CD4-positive, alpha-beta T cell (primary cell): ENCODE measurements at places on chromosomes 5 and 9.

DNA sequence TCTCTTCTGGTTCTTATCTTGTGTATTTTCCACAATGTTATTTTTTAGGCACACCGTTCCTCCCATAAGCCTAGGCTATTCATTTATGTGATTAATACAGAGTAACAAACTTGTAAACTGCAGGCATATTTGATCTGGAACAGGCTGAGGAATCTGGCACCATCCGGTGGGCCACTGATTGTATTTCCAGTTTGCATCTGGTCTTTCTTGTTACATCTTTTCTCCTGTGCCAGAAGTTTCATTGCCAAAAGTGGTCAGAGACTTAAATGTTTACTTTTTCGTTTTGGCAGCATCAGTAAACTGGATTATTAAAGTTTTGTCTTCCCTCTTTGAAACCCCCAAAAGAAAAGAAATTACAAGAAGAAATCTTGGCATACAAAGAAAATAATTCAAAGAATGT, 17.9 kb upstream of the ZCCHC7 start:
- no peak for DNase-seq
- H3K4me1 ChIP-seq, result peaks cover 12% of the 10 kb centered on the region
- no peak overlapping the region for H3K4me3 ChIP-seq

DNA sequence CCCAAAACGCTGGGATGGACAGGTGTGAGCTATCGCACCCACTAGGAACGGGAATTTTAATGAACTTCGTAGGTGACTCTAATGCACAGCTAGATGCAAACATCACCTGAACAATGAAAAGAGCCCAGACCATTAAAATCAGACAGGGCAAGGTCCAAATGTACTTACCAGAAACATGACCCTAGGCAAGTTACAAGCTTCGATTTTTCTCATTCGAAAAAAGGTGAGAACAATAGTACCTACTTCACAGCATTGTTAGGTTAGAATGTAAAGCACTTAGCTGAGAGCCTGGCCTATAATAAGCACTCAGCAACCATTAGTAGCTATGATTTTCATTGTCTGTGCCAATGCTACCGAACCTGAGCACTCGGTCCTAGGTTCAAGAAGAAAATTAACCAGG, 5.8 kb upstream of the KLHL3 start:
- no peaks in the 10 kb centered on the region for H3K36me3 ChIP-seq
- no peak overlapping the region for H3K4me3 ChIP-seq
- peaks cover 12% of the 10 kb centered on the region for H3K4me1 ChIP-seq

GRCh38 chr5:68818870-68819269, 274.9 kb upstream of the SLC30A5 start:
- H3K4me3 ChIP-seq, result no peak overlapping the region
- no peaks in the 10 kb centered on the region for H3K36me3 ChIP-seq
- H3K27ac ChIP-seq, result no peak overlapping the region
- no peak for DNase-seq
- peaks cover 4% of the 10 kb centered on the region for H3K27me3 ChIP-seq

GRCh38 chr5:60811105-60811504, 33.0 kb downstream of the ELOVL7 start:
- H3K27me3 ChIP-seq, result no peaks in the 10 kb centered on the region
- H3K36me3 ChIP-seq, result no peaks in the 10 kb centered on the region
- no peaks in the 10 kb centered on the region for H3K4me1 ChIP-seq
- no peak overlapping the region for H3K27ac ChIP-seq

DNA sequence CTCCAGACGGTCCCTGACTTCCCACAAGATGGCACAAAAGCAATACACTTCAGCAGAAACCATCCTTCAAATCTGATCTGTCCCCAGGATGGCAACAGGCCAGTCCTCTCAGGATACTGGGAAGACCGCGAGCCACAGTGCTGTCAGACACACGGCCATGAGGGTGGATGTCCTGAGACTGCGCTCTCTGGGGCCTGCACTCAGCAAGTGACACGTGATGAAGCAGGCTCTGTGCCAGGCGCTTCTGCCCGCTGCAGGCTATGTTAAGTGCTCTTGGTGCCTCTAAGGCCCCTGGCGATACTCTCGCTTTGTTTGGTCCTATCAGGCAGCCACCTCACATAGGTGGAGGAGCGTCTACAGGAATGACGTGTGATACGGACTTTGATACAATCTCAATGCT, 7.1 kb downstream of the BRD9 start:
- H3K4me3 ChIP-seq, result no peak overlapping the region
- H3K36me3 ChIP-seq, result peaks cover 99% of the 10 kb centered on the region
- DNase-seq, result no peak
- no peak overlapping the region for H3K27ac ChIP-seq
- peaks cover 31% of the 10 kb centered on the region for H3K4me1 ChIP-seq

DNA sequence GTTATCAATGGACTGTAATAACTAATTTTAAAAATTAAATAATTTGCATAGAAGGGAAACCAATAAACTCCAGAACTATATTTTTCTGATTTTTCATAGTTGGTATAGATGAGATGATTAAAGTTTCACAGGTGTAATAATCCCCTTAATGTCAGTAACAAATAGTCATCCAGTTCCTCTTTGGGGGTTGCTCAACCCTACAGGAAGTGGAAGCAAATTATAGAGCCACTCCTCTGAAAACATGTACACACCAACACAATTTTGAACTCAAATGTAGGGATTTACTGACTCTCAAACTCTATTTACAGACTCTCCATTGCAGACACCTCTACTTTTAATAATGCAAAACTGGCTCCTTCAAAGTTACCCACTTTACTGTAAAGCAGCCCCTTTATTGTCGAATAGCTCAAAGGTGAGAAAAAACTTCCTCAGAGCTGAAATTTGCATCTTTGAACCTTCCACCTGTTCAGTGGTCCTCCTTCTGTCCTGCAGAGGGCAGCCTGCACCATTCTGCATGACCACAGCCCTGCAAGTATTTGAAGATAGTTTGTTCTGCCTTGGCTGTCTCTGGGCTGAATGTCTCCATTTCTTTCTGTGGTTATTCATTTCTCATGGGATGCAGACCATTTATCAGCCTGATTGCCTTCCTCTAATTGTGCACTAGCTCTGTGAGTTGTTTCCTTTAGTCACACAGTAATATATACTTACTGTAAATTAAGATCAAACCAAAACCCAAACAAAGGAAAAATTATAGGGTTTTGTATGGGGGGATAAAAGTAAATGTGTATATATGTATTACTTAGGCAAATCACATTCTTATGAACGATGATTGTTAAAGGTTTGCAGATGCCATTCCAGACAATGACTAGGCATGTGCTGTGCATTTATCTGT, 383.2 kb upstream of the SGCD start:
- H3K4me1 ChIP-seq, result no peaks in the 10 kb centered on the region
- H3K36me3 ChIP-seq, result no peaks in the 10 kb centered on the region
- H3K27ac ChIP-seq, result no peak overlapping the region

- DNase-seq, result no peak
- H3K4me3 ChIP-seq, result no peak overlapping the region
- H3K36me3 ChIP-seq, result no peaks in the 10 kb centered on the region
- no peaks in the 10 kb centered on the region for H3K4me1 ChIP-seq
- no peak overlapping the region for H3K27ac ChIP-seq
- no peaks in the 10 kb centered on the region for H3K27me3 ChIP-seq
Observed at GRCh38 chr5:117195076-117195475, 620.5 kb upstream of the SEMA6A start.

DNA sequence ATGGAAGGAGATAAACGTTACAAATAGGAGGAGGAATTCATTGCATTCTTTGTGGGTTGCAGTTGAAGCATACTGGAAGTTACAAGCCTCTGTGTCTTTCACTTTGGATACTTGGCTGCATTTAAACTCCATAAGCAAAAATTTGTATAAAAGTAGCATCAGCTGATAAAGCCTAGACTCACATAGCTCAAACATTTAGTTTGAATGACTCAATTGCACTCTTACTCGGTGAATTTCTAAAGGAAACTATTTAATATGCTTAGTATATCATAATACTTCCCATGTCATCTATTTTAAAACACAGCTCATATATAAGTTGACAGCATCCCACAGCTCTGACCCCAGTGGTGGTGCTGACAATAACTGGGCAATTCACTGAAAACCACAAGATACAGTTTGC, 596.6 kb upstream of the ZNF608 start:
- no peak for DNase-seq
- H3K27me3 ChIP-seq, result no peaks in the 10 kb centered on the region
- no peak overlapping the region for H3K27ac ChIP-seq
- no peaks in the 10 kb centered on the region for H3K4me1 ChIP-seq
- H3K36me3 ChIP-seq, result no peaks in the 10 kb centered on the region

DNA sequence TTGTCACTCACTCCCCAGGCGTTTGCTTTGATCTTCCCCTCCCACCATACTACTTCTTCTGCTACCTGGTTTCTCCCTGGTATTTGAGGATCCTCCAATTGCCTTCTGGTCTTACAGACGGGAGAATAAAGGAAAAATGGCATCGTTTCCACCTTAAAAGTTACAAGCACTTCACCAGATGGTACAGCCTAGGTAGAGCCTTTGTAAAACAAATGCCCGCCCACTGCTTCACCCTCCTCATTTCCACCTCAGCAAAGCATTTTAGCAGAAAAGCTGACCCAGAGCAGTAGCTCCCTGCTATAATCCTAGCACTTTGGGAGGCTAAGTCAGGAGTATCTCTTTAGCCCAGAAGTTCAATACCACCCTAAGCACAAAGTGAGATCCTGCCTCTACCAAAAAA, 5.1 kb upstream of the ANXA2R start:
- DNase-seq, result no peak
- H3K27ac ChIP-seq, result no peak overlapping the region
- no peak overlapping the region for H3K4me3 ChIP-seq
- H3K27me3 ChIP-seq, result no peaks in the 10 kb centered on the region
- H3K4me1 ChIP-seq, result peaks cover 41% of the 10 kb centered on the region
- peaks cover 13% of the 10 kb centered on the region for H3K36me3 ChIP-seq

GRCh38 chr5:143659599-143660238, 152.2 kb upstream of the HMHB1 start:
- H3K4me3 ChIP-seq, result no peak overlapping the region
- DNase-seq, result no peak
- H3K27ac ChIP-seq, result no peak overlapping the region
- H3K4me1 ChIP-seq, result no peaks in the 10 kb centered on the region

DNA sequence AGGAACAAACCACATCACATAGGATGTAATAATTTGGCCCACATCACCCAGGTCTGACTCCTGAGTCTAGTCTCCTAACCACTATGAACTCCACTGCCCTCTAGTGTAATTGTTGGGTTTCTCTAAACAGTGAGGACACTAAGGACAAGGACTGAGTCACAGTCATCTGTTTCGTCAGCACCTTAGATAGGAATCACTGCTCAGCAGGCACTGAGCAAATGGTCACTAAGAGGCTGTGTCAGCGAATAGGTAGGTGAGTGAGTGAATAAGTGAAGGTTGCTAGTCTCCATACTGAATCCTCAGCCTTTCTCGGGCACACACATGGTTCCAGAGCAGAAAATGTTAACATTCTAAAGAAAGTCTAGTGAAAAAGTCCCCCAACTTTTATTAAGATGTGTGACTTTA, 278.6 kb downstream of the SPOCK1 start:
- no peak overlapping the region for H3K4me3 ChIP-seq
- H3K4me1 ChIP-seq, result no peaks in the 10 kb centered on the region
- no peak overlapping the region for H3K27ac ChIP-seq
- H3K27me3 ChIP-seq, result no peaks in the 10 kb centered on the region
- no peak for DNase-seq

DNA sequence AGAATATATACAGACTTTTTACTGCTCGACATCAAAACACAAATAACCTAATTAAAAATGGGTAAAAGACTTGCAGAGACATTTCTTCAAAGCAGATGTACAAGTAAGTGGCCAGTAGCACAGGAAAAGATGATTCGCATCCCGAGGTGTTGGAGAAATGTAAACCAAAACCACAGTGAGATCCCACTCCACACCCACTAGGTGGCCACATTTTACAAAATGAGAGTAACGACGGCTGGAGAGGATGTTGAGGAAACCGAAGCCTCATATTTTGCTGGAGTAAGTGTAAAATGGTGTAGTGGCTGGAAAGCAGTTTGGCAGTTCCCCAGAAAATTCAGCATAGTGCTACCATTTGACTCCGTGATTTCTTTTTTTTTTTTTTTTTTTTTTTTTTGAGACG, 21.3 kb upstream of the GBGT1 start:
- H3K36me3 ChIP-seq, result no peaks in the 10 kb centered on the region
- H3K4me3 ChIP-seq, result no peak overlapping the region
- DNase-seq, result peak; percentile 67
- peaks cover 14% of the 10 kb centered on the region for H3K27me3 ChIP-seq
- peaks cover 12% of the 10 kb centered on the region for H3K4me1 ChIP-seq

DNA sequence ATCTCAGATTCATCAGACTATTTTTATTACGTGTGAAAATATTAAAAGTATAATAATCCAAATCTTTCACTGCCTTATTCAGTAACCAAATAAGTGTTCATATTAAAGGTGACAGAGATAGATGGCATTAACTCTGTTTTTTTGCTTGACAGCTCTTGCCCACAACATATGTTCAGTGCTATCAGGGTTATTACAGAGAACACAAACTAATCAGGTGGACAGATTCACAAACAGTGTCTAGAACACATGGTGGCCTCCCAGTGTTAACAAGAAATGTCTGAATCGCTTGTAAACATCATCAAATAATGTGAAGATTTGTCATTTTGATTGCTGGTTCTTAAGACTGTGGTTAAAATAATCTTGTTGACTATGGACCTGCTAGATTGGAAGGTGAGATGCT, 609.1 kb upstream of the GRAMD2B start:
- H3K4me3 ChIP-seq, result no peak overlapping the region
- H3K36me3 ChIP-seq, result no peaks in the 10 kb centered on the region
- DNase-seq, result no peak
- no peaks in the 10 kb centered on the region for H3K4me1 ChIP-seq
- no peak overlapping the region for H3K27ac ChIP-seq

- H3K27ac ChIP-seq, result no peak overlapping the region
- no peaks in the 10 kb centered on the region for H3K36me3 ChIP-seq
- H3K4me1 ChIP-seq, result no peaks in the 10 kb centered on the region
- H3K4me3 ChIP-seq, result no peak overlapping the region
Observed at GRCh38 chr5:163089926-163090325, 347.5 kb upstream of the CCNG1 start.

- no peak overlapping the region for H3K27ac ChIP-seq
- no peaks in the 10 kb centered on the region for H3K36me3 ChIP-seq
- no peak overlapping the region for H3K4me3 ChIP-seq
- H3K27me3 ChIP-seq, result no peaks in the 10 kb centered on the region
Observed at GRCh38 chr5:67648201-67648671, 451.6 kb upstream of the CD180 start.

DNA sequence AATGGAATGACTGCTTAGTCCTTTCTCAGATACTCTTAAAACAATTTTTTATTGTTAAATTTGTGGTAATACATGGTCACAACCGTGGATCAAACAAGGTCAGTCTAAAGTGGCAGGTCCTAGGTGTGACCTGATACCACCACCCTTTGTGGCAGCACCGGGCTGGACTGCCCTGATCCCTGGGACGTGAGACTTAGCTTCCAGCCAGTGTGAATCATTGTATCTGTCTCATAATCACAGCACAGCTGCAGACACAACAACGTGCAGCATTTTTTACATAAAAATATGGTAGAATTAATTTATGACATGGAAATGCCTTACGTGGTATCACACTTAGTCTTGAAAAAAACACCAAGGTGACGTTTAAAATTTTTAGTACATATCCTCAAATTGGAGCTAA, 7.8 kb downstream of the TOR1B start:
- H3K4me1 ChIP-seq, result peaks cover 6% of the 10 kb centered on the region
- H3K27ac ChIP-seq, result no peak overlapping the region
- H3K4me3 ChIP-seq, result no peak overlapping the region
